ENCODE measurements at places on chromosomes 13 and 19.

DNA sequence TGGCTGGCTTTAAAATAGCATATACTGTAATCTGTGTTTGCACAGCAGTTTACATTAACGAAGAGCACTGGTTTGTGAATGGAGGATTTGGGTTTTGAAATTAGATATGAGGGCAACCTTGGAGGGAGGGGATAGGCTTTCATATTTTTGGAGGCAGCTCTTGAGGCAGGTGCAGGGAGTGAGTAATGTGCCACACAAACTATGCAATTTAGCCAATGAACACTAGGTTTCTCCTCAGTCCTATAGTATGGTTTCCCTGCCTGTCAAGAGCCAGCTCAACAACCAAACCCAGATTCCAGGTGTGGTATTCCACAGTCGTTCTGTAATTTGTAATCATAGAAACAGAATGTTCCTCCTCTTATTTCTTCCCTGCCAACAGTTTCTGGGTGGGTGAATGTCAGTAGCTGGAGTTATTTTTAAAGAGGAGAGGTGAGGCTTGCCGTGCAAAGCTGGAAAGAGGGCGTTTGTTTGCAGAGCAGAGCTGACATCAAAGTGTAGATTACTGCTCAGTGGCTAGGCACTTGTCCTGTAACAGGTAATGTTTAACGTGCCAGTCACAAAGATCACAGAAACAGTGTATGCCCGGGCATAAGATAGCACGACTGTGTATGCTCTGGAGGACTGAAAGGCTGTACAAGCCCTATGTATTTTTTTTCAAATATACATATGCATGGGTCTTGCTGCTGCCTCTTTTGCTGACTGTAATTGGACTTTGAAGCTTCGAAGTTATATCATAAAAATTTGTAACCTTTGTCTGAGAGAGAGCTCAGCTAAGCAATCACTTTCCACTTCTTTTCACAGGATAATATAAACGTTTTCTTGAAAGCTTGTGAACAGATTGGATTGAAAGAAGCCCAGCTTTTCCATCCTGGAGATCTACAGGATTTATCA lies 124.2 kb downstream of the LMO7 start:
- DNase-seq = no peak

GRCh38 chr13:109592770-109593169 lies 193.6 kb downstream of the IRS2 start:
- DNase-seq = no peak

- no peak for DNase-seq
These were observed 573.8 kb upstream of the MIR17HG start for GRCh38 chr13:90773681-90774080.

- DNase-seq = no peak
These were observed 4.3 kb upstream of the SLITRK5 start for GRCh38 chr13:87666831-87667230.

DNA sequence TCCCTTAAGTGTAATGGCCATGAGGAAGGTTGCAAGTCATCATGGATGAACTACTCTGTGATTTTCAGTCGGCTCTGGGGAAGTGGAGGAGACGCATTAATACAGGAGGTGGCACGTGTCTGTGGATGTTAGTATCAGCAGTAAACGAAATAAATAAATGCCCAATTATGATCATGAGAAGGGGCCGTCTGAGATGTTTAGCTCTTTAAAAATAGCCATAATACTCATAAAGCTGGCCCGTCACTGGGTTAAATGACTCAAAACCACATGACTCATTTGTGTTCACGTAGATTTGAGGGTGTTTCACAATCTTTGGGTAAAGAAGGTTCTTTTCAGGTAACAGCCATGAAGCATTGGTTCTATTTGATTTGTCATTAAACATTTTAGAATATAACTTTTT lies 620.6 kb downstream of the GPC6 start:
- DNase-seq = no peak

GRCh38 chr19:44687888-44688287 lies 11.1 kb upstream of the CEACAM16 start:
- DNase-seq = no peak

DNA sequence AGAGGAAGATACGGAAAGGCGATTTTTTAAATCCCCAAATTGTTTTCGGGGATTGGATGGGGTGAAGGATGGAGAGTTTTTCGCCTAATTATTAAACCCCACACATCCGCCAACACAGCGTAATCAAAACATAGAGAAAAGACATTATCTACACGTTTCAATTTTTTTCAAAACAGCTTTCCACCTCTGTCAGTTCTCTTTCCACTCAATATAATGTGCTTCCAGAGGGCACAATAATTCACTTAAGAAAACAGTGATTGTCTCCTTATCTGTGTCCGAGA lies 435 bp upstream of the OBI1 start:
- DNase-seq = no peak

DNA sequence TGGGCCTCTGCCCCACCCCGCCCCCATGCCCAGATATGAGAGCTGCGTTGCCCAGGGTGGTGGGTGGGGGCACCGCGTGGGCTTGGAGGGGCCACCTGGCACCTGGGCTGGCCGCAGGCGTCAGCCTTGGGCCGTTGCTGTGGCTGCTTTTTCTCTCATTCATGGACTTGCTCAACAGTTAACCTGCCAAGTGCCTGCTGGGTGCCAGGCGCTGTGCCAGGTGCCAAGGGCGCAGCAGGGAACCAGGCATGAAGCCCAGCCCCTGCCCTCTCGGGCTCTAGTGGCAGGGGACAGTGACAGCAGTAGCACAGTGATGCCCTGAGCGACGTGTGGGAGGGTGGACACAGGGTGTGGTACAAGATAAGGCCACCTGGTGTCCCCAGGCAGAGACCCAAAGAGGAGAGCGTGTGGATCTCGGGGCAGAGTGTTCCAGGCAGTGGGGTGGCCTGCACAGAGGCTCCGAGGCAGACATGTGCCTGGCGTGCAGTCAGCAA lies 28.1 kb downstream of the DHX34 start:
- DNase-seq = no peak

DNA sequence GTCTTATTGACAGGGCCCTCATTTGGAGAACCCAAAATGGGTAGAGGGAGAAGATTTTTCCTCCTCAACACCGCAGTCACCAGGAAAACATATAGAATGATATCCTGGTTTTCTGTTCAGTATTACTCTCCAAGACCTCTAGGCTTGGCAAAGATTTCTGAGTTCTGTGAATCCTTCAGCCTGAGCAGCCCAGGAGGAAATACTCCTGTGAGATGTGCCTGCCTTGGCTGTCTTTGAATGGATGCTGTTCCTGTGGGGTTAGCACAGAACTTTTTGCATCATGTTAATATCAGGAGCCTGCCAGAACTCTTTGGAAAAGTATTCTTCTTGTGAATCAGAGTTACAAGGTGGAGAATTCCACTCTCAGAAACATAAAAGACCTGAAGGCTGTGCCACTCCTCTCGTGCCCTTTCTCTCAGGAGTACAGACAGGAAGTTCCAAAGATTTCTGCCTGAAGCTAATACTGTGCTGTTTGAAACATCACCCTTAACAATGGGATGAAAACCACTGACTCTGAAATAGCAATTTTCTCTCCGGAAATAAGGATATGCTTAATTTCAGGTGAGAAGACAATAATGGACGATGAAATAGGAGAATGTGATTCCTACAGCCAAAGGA lies 520.1 kb upstream of the NBEA start:
- no peak for DNase-seq
